ENCODE measurements at places on chromosomes 2 and 18.
A peak's percentile ranks its signal among the peaks of the same experiment; 100 is the strongest.

- no peak for DNase-seq
Observed at GRCh38 chr2:36380624-36381481, 25.3 kb downstream of the CRIM1 start.

DNA sequence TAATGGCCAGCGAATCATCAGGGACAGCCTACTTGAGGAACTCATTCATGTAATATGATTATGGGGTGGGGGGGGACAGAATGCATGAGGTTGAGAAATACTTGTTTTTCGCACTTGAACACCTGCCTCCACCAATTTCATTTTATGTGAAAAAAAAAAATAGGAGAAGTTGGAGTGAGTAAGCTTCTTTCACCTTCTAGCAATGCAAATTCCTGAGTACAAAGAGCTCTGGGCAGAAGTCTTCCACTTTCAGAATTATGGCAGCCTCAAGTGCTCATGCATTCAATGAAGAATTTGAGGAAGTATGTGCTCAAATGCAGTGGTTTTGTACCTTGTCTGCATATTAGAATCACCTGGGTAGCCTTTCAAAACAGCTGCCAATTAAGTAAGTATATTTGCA is 40.1 kb upstream of the GPD2 start:
- DNase-seq: no peak

- DNase-seq: no peak
Observed at GRCh38 chr2:95350774-95351597, 51.5 kb upstream of the FAHD2A start.

DNA sequence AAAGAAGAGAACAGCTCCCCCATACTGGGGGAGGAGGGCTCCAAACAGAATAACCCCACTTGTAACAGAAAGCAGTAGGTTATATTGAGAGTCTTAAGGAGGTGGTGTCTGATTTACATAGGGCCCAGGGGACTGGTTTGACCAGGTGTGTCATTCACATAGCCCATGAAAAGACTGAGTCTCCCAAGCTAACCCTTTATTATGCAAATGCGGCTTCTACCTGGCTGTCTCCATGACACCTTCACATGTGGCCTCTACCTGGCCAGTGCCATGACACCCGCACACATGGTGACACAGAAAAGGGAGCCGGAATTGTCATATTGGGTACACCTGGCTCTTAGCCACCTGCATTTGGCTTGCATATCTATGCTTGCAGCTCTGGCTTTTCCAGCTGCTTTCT is 1057.2 kb upstream of the PIK3C3 start:
- no peak for DNase-seq

GRCh38 chr2:200750323-200750910 is 61.3 kb upstream of the BZW1 start:
- no peak for DNase-seq

GRCh38 chr2:34849827-34850226 is 1250.7 kb upstream of the FAM98A start:
- DNase-seq: no peak

GRCh38 chr2:189299974-189300373 is 120.4 kb upstream of the COL5A2 start:
- no peak for DNase-seq

DNA sequence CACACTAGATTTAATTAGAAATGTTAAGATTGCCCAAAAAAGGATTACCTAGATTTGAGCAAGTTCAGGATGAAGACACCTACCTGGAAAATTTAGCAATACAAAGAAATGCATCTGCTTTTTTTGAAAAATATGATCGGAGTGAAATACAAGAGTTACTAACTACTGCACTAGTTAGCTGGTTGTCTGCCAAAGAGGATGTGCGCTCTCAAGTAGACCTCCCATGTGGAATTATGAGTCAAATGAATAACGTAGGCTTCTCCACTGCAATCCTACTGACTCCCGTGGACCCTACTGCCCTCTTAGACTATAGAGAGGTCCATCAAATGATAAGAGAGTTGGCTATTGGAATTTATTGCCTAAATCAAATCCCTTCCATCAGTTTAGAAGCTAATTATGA is 2.0 kb downstream of the ANKAR start:
- no peak for DNase-seq

GRCh38 chr2:242054406-242054805 is 184.9 kb downstream of the RTP5 start:
- DNase-seq: no peak

- no peak for DNase-seq
Observed at GRCh38 chr2:222108957-222109585, 189.7 kb downstream of the PAX3 start.

DNA sequence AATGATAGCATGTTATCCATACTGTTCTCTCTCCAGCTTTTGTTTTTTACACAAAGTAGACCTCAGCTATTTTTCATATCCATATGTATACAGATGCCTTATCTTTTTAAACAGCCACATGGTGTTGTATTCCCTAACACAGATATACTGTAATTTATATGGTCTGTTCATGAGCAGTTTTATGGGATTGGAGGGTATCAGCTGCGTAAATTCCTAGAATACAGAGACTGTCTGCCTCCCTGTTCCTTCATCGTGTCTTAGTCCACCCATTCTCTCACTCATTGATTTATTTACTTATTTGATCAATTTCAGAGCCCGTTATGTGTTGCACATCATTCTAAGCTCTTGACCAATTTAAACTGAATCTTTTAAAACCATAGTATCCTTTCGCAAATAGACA is 80.6 kb downstream of the GATA6 start:
- no peak for DNase-seq

DNA sequence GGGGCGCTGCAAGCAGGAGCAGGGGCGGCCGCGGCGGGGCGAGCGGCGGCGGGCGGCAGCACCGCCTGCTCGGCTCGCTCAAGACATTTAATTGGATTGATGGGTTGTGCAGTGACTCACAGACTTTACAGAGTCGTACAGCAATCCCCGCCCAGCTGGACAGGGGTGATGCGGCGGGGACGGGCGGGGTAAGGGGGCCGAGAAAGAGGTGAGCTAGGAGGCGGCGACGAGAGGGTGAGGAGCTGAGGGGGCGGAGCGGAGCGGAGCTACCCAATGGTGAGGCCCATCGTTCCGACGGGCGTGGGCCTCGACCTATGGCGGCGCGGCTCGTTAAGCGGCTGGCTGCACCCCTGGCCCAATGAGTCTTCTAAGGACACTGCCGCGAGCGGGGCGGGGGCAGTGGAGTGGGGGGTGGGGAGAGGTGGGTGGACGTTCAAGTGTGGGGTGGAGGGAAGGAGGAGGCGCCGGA is 97.1 kb upstream of the SERTAD2 start:
- DNase-seq: peak; percentile 93

DNA sequence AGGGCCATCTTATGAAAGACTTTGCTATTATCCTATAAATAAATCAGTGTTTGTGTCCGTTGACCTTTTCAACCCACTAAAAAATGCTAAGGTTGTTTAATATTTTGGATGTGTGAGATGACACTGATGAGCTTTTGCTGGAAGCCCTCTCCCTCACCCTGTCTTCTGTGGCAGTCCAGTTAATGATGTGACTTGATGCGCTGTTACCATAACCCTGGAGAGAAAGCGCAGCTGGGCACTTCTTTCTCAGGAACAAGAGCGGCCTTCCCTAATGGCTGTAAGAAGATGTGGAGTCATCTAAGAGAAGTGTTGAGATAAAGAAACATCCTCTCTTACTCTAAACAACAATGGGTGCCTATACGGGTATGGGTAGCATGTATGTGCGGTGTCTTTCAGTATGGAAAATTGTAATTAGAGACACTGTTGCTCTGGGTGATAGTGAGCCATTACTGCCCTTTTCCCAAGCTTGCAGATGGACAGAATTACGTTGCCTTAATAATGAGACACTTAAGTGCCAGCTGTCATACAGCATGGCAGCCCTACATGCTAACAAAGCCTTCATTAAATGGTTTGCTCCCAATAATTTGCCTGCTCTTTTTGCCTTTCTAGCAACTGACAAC is 165.6 kb upstream of the NABP1 start:
- no peak for DNase-seq

GRCh38 chr2:172404824-172405223 is 22.6 kb upstream of the ITGA6 start:
- DNase-seq: no peak

GRCh38 chr18:8525692-8526091 is 83.5 kb upstream of the RAB12 start:
- no peak for DNase-seq

- no peak for DNase-seq
Observed at GRCh38 chr2:205781244-205781931, 99.1 kb downstream of the NRP2 start.
